Type B pancreatic cell (in vitro differentiated cells): ENCODE measurements at places on chromosomes 3 and 15. TPM values are rescaled to one million over a fixed set of nuclear protein-coding genes. Genes with fewer than 3 reads are reported as not detected.

GRCh38 chr3:155991847-155992246, 121.4 kb downstream of the GMPS start:
- no peak for DNase-seq

DNA sequence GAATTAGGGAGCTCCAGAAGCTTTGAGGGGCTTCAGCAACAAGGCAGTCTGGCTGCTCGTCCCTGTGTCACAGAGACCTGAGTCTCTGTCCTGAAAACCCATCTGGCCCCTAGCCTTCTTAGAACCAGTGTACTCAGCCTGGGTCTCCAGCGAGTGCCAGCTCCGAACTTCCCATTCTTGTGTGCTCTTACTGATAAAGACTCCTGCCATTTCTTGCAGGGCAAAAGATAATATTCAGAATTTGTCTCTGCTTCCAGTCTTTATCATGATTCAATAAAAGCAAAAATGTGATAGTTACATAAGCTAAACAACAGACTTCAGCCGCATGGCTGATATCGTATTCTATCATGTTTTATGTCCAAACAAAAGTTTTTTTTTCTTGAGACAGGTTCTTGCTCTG, 36.0 kb upstream of the BCL2A1 start:
- DNase-seq, result no peak

DNA sequence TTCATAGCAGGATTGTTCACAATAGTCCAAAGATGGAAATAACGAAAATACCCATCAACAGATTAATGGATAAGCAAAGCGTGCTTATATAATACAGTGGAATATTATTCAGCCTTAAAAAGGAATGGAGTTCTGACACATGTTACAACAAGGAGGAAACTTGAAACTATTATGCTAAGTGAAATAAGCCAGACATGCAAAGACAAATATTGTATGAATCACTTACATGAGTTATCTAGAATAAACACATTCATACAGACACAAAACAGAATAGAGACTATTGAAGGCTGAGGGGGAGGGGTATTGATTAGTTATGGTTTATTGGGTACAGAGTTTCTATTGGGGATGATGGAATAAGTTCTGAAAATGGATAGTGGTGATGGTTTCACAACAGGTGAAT, 438.6 kb downstream of the CADM2 start:
- DNase-seq, result no peak

- no peak for DNase-seq
Observed at GRCh38 chr3:105490045-105490444, 123.3 kb downstream of the ALCAM start.

DNA sequence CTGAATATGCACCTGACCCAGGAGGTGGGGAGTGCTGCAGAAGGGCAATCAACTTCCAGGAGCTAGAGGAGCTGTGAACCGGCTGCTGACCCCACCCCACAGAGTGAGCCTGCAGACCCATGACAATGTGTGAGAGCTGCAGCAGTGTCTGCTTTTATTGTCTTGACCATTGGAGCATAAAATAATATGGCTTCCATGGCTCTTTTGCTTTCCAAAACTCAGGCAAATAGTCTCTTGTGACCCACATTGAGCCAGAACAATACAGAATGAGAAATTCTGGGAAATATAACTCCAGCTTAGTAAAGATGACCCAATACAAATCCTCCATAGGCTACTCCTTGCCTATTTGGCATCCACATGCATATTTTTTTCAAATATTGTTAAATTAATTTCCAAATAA, 309.6 kb downstream of the PYDC2 start:
- DNase-seq, result no peak

Gene ACKR2
- total RNA-seq, result 3.5 and 3.9 TPM in 2 replicates

DNA sequence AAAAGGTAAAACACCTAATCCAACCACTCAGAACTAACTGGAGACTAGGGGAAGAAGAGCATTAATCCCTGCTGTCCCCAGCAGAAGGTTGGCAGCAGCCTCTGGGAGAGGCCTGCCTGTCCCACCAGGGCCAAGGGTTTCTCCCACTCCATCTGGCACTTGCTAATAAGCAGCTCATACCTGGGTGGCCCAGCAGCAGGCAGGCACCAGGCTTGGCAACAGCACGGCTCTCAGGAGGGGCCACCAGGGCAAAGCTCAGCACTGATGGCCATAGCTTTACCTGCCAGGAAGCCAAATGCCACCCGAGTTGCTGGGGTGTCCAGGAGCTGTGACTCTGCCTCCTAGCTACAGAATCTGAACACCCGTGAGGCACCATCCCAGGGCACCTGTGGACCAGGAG, 58.3 kb downstream of the BOC start:
- no peak for DNase-seq

Gene EFHB
- total RNA-seq, result 0.71 and 1.8 TPM in 2 replicates

- DNase-seq, result no peak
Observed at GRCh38 chr15:40746916-40747418, 8.1 kb downstream of the RMDN3 start.

Gene ROPN1
- not detected in 2 replicates for total RNA-seq

DNA sequence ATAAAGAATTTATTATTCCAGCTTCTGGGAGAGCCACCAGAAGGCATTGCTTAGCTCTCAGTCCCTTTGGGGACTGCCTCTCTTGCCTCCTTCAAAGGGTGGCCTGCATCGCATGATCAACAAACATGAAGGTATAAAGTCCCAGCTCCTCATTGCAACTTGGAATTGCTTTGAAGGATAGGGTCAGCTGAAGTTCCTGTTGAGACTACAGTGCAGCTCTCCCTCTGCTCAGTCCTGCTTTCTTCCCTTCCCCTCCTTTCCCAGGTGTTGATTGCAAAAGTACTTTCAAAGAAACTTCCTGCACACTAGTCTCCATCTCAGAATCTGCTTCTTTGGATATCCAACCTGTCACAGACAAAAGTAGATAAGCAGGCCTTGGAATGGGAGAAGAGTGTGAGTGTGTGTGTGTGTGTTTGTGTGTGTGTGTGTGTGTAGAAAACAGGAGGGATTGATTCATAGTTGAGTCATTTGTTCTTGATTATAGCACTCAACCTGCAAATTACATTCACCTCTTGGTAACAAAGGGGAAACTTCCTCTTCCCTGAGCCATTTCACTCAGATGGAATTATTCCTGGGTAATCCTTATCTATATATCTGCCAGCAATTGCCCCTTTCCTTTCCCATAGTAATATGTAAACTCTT, 13.7 kb downstream of the CCR8 start:
- no peak for DNase-seq

GRCh38 chr3:37964716-37965115, 25.9 kb upstream of the VILL start:
- DNase-seq, result no peak

DNA sequence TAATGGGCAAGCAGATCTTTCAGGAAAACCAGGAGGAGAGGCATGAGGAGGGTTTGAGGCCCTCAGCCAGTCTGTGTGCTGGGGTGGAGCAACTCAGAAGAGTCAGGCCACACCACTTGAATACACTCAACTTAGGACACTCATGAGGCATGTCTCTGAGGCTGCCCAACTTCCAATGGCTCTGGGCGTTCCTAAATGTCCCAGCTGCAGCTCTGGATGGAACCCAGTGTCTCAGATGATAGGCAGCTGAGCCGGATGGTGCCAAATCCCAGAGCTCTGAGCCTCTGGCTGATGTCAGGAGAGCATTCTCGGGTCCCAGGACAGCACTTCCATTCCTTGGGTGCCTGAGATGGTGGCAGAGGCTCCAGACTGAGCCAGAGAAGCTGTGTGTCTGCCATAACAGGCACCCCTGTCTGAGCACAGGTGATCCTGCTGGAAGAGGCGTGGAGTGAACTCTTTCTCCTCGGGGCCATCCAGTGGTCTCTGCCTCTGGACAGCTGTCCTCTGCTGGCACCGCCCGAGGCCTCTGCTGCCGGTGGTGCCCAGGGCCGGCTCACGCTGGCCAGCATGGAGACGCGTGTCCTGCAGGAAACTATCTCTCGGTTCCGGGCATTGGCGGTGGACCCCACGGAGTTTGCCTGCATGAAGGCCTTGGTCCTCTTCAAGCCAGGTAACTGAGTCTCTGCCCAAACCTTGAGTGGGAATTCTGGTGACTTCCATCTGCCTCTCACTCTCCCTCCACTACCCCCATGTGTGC, 2.8 kb downstream of the NR2E3 start:
- no peak for DNase-seq

DNA sequence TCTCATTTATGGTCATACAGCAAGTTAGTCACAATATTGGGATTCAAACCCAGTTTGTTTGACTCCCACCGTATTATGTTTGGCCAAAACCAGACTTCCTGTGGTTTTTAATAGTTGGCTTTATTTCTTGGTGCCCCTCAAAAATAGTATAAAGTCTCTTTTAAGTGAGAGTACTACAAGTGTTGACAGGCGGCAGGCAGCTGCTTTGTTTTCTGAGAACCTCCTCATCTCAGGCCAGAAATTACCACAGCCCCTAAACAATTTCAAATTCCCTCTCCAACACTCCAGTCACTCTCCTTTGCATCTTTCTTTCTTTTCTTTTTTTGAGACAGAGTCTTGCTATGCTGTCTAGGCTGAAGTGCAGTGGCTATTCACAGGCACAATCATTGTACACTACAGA, 121.5 kb downstream of the POLR2M start:
- DNase-seq, result no peak

Gene GCHFR
- 23.3 and 23.5 TPM in 2 replicates for total RNA-seq

GRCh38 chr15:63319065-63319464, 41.7 kb downstream of the APH1B start:
- DNase-seq, result no peak

Gene UCN2
- 0.72 and 0.83 TPM in 2 replicates for total RNA-seq

Gene CGNL1
- 11.8 and 16.9 TPM in 2 replicates for total RNA-seq

DNA sequence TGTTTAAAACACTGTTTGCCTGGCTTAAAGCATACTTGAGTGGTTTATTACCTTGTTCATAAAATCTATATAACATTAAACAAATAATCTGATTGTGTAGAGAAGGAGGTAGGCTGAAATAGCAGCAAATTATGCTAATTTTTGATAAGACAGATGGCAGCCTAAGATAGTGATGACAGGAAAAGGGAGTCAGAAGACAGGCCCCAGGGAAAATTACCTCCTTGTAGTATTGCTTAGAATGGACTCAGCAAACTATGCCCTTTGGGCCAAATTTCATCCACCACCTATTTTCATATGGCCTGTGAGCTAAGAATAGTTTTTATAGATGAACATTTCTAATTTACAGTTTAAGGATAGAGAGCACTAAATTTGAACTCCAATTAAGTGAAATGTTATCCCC, 37.8 kb downstream of the CHD2 start:
- no peak for DNase-seq

- DNase-seq, result no peak
Observed at GRCh38 chr3:133227813-133228212, 172.0 kb upstream of the BFSP2 start.

- DNase-seq, result no peak
Observed at GRCh38 chr3:63580151-63580550, 72.3 kb upstream of the SNTN start.

Gene ABI3BP
- total RNA-seq, result 5.0 and 7.3 TPM in 2 replicates

GRCh38 chr15:77634266-77634962, 1.7 kb upstream of the LINGO1 start:
- DNase-seq, result peak; percentile 81

GRCh38 chr15:50135031-50135551, 16.1 kb upstream of the ATP8B4 start:
- DNase-seq, result no peak

Gene WDR93
- total RNA-seq, result 0.29 and 1.5 TPM in 2 replicates

GRCh38 chr15:33840615-33841014, 127.7 kb upstream of the CHRM5 start:
- no peak for DNase-seq

- no peak for DNase-seq
Observed at GRCh38 chr3:81951106-81951505, 189.7 kb upstream of the GBE1 start.

DNA sequence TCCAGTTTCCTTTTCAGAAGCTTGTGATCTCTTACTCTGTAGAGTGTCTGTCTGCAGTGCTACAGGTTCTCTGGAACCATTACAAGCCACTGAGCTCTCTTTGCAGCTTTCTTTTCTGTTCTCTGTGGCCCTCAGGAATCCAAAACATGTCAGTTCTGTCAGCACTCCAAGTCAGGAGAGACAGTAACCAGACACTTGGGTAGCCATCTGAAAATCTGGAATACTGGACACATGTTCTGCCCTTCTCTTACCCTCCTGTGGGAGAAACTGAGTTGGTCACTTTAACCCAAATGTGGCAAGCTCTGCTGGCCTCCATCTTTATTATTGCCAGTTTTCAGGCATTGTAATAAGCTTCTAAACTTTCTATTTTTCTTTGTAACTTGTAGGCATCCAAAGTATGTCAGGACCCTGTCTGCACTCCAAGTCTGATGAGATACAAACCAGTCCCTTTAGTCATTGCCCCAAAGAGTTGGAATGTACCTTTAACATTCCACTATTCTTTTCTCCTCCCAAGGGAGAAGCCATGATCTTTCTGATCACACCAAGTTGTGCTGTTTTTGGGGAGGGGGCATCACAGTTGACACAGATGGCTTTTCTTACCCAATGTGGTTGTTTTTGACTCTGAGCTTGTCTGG, 183.7 kb downstream of the DPH6 start:
- DNase-seq, result no peak

Gene FOXB1
- 0.60 TPM in 1 of 2 replicates, not detected in the other for total RNA-seq

- DNase-seq, result peak; percentile 62
Observed at GRCh38 chr3:127425505-127426443, 137.9 kb upstream of the PRR20G start.

Gene CTXN2
- not detected in 2 replicates for total RNA-seq

DNA sequence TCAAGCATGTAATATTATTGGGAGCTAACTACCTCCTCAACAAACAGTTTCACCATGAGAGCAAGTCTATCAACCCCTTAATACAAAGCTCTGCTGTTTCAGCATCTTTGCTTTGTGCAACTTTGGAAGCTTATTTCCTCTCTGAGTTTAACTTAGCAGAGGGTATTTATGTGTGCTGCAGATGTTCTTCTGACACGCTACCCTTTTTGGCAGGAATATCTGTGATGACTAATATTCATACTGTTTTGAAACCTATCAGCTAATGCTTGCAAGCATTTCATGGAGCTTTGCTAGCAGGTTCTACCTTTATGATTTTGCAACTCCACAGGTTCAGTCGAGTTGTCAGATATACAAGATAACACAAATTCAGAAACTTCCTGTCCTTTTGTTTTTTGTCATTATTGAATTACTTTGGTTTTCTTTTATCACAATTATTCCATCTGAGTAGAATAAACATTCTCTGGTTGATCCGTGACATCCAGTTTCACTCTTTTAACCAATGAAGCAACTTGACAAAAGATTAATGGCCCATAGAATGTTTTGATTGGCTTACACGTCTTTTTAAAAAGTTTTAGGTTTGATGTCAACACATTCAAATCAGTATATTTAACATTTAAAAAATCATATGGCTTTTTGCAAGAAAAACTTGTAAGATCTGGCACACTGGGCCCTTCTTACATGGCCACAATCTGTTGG, 1.7 kb upstream of the SLC9A9 start:
- DNase-seq, result no peak

GRCh38 chr15:28994831-28995596, 109.2 kb downstream of the APBA2 start:
- no peak for DNase-seq
